ENCODE measurements at places on chromosomes 1 and 21.

GRCh38 chr1:61459345-61459744 is 265.6 kb downstream of the TM2D1 start:
- DNase-seq, result no peak

- DNase-seq, result peak; percentile 11
These were observed 17.1 kb upstream of the XPR1 start for GRCh38 chr1:180614730-180615129.

DNA sequence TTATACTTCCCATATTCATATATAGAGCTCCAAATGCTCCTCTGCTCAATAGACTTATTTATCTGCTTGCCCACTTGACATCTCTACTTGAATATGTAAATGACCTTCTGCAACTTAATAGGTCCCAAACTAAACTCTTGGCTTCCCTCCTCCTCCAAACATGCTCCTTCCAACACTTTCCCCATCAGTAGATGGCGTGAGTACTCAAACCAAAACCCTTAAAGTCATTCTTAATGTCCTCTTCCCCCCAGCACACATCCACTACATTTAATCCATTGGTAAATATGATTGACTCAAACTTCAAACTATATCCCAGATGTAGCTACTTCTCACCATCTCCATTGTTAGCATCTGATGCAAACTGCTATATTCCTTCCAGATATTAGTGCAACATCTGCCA is 48.5 kb upstream of the PBX1 start:
- no peak for DNase-seq

GRCh38 chr21:38661889-38662568 is 143.7 kb upstream of the ETS2 start:
- DNase-seq, result no peak

GRCh38 chr1:181390410-181391077 is 92.8 kb upstream of the CACNA1E start:
- peak; percentile 95 for DNase-seq

GRCh38 chr1:44222397-44223186 is 9.3 kb downstream of the DMAP1 start:
- DNase-seq, result no peak

DNA sequence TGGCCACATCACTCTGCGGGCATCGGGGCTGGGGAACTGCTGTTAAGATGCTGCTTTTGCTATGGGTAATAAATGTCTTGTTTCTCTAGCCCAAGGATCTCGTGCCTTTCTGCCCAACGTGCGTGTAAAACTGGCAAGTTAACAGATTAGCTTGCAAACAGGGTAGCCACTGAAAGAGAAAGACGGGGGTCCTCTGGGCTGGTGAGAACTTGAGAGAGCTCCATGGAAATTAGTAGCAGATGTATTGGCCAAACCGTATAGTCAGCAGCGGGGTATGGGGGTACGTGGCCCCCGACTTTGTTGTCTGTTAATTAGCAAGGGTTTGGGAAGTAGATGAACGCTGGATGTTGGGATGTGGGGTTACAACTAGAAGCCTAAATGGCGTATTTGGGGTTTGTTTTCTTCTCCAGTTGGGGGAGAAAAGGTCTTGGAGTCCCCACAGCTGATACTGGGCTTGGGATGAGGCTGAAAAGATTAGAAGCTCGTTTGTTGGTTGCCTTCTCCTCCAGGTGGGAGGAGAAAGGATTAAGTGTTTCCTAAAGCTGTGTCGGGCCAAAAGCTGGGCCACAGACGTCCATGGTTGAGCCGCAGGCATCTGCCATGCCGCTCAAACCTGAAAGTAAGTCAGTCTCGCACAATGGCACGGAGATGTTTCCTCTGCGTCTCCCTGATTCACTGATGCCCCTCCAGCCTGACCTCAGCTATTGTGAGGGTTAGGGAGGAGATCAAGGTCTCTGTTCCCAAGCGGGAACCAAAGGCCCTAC is 32.3 kb upstream of the C1orf174 start:
- DNase-seq, result no peak

GRCh38 chr1:31562707-31563360 is 13.5 kb upstream of the TINAGL1 start:
- no peak for DNase-seq

DNA sequence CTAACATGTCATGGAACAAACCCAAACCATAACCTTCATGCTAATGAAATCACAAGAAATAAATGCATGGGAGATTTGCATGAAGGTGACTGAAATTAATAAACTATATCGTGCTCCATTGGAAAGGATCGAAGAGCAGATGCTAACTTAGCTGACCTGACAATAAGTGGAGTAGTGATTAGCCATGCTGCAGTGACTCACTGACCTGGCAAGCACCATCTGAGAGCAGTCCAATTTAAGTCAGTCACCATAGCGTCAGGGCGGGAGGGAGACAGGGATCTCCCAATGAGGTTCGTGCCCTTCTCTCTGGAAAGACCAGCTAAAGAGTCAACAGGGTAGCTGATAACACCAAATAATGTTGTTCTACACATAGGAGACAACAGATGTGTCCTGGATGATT is 21.5 kb downstream of the OLIG2 start:
- DNase-seq, result no peak

- DNase-seq, result no peak
These were observed 157.8 kb downstream of the LHX8 start for GRCh38 chr1:75292013-75292412.

- no peak for DNase-seq
These were observed 4.3 kb upstream of the CALML6 start for GRCh38 chr1:1910651-1911331.

- no peak for DNase-seq
These were observed 69.0 kb downstream of the GRIK1 start for GRCh38 chr21:29870814-29871213.

- DNase-seq, result no peak
These were observed 26.9 kb upstream of the NKAIN1 start for GRCh38 chr1:31266547-31266946.
